ENCODE measurements at places on chromosomes 7 and 10.

- DNase-seq: no peak
Observed at GRCh38 chr7:99459087-99459486, 6.9 kb downstream of the ATP5MF start.

DNA sequence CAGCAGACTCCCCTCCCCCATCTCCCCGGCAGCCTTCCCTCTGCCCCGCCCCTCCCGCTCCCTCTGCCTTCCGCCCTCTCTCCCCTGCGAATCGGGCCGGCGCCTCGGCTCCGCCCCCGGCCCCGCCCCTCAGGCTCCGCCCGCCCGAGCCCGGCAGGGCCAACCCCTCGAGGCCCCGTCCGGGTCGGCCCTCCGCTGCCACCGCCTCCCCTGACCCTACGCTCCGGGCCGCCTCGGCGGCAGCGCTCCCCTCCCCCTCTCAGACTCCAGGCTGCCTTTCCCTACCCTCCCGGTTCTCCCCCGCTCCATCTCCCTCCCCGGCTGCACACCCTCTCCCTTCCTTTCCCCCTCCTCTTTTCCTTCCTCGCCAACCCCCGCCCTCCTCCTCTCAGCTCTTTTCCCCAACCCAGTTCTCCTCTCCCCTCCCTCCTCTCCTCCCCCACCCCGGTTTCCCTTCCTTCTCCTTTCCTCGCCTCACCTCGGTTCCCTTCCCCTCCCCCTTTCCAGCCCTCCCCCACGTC is 1.6 kb downstream of the ZNF467 start:
- DNase-seq: peak; percentile 45

- DNase-seq: no peak
Observed at GRCh38 chr10:103905441-103905840, 12.5 kb downstream of the STN1 start.

DNA sequence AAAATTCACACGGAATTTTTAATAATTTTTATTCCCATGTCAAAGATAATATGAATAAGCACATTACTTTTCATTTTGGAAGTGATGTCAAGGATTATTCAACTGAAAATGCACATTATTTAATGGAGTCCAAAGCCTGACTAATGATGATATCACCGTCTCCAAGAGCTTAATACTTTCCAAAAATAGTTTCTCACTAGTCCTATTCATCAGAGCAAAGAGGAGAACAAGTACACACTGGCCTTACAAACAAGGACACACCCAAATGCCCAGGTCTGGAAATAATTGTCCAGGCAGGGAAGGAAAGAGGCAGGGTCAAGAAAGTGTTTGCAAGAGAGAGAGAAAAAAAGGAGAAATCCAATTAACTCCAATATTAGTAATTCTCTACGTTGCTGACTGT is 216.8 kb upstream of the CCDC6 start:
- no peak for DNase-seq

DNA sequence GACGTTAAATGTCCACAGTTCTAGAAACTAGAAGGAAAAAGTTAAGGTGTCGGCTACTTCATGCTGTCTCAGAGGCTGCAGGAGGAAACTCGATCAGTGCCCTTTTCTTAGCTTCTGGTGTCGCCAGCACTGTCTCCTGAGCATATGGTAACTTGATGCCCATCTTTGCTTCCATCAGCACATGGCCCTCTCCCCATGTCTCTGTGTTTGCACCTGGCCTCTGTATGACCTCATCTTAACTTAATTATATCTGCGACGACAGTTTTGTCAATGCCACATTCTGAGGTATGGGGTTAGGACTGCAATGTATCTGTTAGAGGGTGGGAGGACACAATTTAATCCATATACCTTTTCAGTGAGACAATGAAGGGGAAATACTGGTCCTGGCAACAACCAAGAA is 449.9 kb downstream of the POM121L12 start:
- DNase-seq: no peak

GRCh38 chr7:126790763-126791162 is 462.0 kb downstream of the GRM8 start:
- DNase-seq: no peak

DNA sequence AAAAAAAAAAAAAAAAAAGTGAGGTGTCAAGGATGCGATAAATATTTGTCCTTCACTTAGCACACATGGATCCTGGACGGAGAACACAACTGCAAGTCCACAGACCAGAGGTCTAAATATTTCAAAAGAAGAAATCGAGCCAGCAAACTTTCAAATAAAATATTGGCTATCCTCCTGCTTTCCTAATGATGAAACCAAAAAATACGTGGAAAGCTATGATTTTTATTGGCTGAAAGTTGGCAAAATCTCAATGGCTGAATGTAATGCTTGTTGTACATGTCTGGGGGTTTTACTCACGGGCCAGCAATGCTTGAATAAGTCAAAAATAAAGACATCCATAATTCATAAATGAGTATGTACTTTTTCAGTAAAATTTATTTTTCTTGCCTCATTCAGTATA is 19.0 kb upstream of the MGMT start:
- no peak for DNase-seq

GRCh38 chr7:155850766-155851678 is 38.8 kb upstream of the SHH start:
- no peak for DNase-seq
